ENCODE measurements at places on chromosomes 13 and 19.

GRCh38 chr13:39789451-39789850, 134.0 kb downstream of the COG6 start:
- DNase-seq: no peak

DNA sequence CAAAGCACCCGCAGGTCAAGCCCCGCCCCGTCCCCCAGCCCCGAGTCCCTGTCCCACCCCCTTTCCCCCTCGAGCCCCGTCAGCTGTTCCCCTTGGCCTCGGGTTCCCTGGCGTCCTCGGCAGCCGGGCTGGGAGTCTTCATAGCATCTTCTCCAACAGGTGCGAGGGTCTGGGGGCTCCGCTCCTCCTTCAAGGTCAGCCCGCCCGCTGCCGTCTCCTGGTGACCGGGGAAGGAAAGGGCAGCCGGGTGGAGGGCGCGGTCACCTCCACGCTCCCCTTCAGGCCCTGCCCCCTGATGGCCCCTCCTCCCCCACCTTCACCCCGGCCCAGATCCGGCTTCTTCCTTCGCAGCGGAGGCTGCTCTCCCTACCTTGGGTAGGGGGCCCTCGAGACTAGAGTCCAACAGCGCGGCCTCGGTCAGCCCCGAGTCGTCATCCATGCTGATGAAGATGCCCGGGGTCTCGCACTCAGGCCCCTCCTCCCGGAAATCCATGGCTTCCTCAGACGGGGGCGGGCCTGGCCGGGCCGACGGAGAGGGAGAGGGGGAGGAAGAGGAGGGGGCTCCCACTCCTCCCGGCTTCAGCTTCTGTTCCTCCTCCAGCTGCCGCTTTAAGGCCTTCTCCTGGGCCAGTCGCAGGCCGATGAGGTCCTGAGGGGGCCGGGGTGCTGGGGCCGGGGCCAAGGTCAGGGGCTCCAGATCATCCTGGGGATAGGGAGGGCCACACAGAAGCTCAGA, 541 bp upstream of the RSPH6A start:
- no peak for DNase-seq

- no peak for DNase-seq
Measured at GRCh38 chr13:75353781-75354193, 128.2 kb downstream of the TBC1D4 start.

DNA sequence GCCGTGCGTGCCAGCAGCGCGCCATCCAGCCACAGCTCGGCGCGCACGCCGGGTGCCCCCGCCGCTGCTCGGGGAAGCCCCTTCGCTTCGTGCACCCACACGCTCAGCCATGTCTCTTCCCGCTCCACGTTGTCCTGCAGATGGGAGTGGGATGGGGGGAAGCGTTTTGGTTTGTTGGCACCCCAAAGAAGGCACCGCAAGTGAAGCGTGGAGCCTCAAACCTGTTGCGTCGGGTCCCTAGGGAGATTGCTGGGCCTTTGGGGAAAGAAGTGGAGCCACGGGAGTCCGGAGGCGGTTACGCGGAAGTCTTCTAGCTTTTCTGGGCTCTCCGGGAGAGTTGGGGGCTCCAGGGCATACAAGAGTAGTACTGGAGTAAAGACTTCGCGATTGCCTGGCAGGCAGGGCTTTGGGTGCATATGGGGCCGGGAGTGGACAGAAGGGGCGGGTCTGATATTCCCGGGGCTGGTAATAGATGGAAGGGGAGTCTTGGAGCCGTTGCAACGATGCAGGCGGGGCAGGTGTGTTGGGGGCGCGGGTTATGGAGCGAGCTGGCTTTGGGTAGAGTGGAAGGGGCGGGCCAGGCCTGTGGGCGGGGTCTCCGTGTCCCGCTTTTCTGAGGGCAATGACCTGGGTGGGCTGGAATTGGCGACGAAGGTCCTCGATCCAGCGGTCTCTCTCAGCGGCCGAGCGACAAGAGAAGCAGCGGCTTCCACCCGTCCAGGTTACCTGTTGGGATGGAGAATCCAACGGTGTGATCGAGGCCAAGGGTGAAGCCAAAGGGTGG, 6.5 kb downstream of the RASAL3 start:
- DNase-seq: no peak

- no peak for DNase-seq
Measured at GRCh38 chr19:5664515-5664914, 15.8 kb downstream of the MICOS13 start.

GRCh38 chr13:101415358-101416174, 742 bp downstream of the NALCN start:
- no peak for DNase-seq

DNA sequence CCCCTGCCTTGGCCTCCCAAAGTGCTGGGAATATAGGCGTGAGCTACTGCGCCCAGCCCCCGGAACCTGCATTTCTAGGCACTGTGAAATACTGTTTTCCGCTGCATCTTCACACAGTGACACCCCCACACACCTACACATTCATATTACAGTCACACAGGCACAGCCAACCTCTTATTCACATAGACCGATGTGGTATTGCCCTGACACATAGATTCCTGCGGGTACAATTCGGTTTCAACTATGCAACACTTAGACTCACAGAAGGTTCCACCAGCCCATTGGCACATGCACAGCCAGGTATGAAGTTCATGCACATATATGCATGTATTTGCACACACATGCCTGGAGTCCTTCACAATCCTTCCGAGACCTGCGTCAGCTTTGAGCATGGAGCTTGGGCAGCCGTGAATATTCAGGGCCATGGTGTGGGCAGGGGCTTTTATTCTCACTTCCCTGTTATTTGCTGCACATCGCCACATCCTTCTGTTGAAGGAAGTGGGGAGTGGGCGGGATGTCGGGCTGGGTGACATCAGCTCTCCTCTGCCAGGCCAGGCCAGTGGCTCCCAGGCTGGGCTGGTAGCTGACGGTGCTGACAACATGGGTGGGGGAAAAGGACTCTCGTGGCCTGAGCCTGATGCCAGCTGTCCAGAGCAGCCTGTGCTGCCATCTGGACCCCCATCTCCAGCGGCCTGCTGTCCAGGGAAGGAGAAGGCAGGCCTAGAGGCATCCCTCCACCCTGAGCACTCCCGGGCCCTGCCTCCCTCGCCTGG, 5.4 kb upstream of the CDC37 start:
- DNase-seq: no peak

GRCh38 chr19:1568320-1569019, at the start of gene MEX3D:
Gene MEX3D, minus strand, starts transcription at chr19:1568325. Its CDS starts 267 bp downstream, at chr19:1568058.
- DNase-seq: peak; percentile 84

GRCh38 chr19:57083711-57084110, 36.1 kb upstream of the USP29 start:
- no peak for DNase-seq

- DNase-seq: peak; percentile 77
Measured at GRCh38 chr19:23249911-23250649, at the start of gene ZNF724. Gene ZNF724, minus strand, starts transcription at chr19:23250394. Its CDS starts 152 bp downstream, at chr19:23250242.

DNA sequence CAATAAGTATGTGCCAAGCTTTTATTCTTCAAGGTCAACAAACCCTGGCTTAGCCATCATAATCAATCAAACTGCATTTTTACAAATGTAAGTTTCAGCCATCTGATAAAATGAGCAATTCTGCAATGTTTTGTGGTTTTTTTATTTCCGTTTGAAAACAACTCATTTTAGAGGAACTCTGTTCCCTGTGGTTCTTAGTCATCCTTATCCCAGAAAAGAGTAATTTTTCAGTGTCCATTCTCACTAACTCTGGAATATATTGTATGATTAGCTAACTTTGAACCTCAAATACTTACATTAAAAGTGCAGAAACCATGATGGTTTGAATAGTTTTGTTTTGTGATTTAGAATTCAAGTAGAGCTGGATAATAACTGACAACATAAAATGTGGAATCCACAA, 87.6 kb downstream of the IRS2 start:
- DNase-seq: no peak

- DNase-seq: no peak
Measured at GRCh38 chr13:59493436-59493965, 670.2 kb downstream of the DIAPH3 start.

DNA sequence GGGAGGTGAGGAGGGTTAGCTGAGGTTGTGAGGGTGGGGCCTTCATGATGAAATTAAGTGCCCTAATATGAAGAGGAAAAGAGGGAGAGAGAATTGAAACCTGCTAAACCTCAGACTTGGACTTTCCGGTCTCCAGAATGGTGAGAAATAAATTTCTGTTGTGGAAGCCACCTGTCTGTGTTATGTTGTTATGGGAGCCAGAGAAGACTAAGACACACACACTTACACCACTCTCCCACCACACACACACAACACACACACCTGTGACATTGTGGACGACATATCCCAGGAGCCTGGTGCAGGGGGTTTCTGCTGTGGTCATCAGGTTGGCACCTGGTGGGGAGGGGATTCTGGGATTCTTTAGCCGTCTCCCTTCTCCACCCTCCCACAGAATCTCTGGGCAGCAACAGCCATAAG, 14.0 kb downstream of the KLK4 start:
- DNase-seq: no peak

DNA sequence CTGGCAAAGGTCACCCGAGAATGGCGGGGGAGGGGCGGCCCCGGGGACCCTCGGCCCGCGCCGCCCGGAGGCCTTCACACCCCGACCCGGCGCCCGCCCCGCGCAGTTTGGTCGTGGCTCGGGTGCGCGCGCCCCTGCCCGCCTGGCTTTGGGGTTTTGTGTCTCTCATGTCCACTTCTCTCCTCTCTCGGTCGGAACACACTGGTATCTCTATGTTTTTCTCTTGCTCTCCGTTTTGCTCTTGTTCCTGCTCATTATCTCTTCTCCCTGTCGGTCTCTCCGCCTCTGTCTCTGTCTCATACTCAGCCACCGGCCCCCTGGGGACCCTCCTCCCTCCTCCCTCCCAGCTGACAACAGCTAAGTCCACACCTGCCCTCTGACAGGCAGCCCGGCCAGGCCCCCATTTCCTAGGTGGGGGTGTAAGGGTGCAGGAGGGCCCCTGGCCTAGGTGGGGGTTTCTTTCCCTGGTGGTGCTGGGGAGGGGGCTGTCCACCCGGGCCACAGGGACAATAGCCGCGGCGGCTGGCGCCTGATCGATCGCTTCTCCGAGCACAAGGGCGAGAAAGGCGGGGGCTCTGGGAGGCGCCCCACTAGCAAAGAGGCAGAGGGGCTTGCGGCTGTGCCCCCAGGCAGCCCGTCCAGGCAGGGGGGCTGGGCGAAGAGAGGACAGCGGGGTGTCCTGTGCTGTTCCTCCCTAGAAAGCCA, 2.3 kb downstream of the ONECUT3 start:
- no peak for DNase-seq

- no peak for DNase-seq
Measured at GRCh38 chr13:75050419-75051046, 431.4 kb downstream of the TBC1D4 start.

GRCh38 chr13:102598061-102598460, 1.3 kb downstream of the TPP2 start:
- no peak for DNase-seq

DNA sequence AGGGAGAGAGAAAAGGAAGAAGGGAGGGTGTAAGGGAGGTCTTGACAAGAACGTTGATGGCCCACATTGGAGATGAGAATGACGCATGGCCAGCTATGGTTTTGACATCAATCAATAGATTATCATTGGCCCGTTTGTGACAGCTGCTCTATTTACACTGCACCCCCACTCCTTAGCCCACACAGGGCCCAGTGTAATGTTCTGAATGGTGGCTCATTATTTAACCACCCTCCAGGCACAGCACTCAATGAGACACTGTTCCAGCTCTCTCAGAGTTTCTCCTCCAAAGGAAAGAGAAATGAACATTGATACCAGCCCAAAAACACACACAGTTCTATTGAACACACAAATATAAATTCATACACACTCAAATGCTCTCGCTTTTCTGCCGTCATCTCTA, 173.0 kb upstream of the IPO5 start:
- DNase-seq: no peak

DNA sequence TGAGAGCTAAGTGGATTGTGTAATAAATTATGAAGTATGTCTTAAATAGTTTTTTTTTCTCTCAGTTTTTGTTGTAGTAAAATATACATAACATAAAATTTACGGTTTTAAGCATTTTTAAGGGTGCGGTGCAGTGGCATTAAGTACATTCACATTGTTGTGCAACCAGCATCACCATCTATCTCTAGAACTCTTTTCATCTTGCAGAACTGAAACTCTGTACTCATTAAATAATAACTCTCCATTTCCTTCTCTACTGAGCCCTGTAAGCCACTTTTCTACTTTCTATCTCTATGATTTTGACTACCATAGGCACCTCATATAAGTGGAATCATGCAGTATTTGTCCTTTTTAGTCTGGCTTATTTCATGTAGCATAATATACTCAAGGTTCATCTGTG, 87.1 kb downstream of the GJA3 start:
- no peak for DNase-seq

DNA sequence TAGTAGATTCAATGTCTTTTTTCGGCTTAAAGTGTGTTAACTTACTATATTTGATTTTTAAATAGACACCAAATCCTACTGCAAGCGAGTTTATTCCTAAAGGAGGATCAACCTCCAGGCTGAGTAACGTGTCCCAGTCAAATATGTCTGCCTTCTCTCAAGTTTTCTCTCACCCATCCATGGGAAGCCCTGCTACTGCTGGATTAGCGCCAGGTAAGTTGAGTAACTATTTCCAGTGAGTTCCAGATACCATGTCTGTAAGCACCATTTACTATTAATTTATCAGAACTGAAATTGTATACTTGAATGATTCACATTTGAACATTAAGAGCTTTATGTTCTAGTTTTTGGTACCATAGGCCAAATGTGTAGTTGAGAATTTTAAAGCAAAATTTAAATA, 81.8 kb downstream of the PAN3 start:
- peak; percentile 13 for DNase-seq

DNA sequence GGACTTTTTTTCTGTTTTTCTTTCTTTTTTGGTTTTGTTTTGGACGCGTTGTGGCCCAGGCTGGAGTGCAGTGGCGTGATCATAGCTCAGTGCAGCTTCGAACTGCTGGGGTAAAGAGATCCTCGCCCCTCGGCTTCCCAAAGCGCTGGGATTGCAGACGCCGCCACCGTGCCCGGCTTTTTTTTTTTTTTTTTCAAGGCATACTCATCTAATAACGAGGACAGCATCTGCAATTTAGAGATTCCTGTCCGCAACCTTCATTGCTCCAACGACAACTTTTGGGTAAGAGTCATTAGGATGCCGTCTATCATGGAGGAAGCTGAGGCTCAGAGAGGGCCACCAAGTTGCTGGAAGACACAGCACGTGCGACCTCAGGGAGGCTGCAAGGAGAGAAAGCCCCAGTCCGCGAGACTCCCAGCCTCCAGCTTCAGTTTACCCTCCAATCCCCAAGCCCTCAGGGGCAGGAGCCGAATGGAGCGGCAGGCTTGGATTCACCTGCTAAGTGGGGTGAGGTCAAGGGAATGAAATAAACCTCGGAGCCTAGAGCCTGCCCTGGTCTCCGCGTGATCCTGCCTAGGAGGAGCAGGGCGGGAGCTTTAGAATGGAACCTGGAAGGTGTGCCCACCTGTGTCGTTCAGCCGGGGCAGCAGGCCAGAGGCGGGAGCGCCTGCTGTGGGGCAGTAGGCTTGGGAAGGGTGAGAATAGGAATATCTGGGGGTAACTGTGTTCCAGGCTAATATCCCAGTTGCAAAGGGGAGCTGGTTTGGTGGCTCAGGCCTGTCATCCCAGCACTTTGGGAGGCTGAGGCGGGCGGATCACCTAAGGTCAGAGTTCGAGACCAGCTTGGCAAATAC, 676 bp upstream of the POLRMT start:
- DNase-seq: no peak
